ENCODE measurements at places on chromosomes 11 and 22.

GRCh38 chr22:47610764-47611163 is 848.3 kb downstream of the TBC1D22A start:
- no peak for DNase-seq

DNA sequence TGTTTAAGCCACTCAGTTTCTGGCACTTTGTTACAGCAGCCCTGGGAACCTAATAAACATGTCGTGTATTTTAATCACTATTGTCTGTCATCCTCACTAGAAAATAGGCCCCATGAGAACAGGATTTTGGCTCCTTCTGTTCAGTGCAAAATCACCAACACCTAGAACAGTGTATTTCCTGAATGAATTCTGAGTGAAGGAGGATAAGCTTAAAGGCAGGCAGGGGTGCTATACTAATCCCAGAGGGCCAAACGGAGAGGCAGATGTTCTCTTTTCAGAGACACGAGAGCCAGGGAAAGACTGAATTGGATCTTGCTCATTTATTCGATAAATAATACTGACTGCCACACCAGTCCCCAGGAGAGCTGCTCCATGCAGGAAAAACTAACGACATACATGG is 10.4 kb downstream of the SMCO4 start:
- no peak for DNase-seq

- no peak for DNase-seq
These were observed 108.9 kb downstream of the GALNT18 start for GRCh38 chr11:11512929-11513328.

GRCh38 chr11:131353766-131354165 is 16.6 kb upstream of the NTM start:
- no peak for DNase-seq

GRCh38 chr22:25076336-25076735 is 123.3 kb upstream of the CRYBB3 start:
- DNase-seq = peak; percentile 41

- DNase-seq = no peak
These were observed 1.1 kb downstream of the SPINDOC start for GRCh38 chr11:63814383-63814736.

- no peak for DNase-seq
These were observed 88.5 kb downstream of the TENM4 start for GRCh38 chr11:79352349-79352703.

- no peak for DNase-seq
These were observed 12.6 kb upstream of the P2RY6 start for GRCh38 chr11:73259406-73260126.

DNA sequence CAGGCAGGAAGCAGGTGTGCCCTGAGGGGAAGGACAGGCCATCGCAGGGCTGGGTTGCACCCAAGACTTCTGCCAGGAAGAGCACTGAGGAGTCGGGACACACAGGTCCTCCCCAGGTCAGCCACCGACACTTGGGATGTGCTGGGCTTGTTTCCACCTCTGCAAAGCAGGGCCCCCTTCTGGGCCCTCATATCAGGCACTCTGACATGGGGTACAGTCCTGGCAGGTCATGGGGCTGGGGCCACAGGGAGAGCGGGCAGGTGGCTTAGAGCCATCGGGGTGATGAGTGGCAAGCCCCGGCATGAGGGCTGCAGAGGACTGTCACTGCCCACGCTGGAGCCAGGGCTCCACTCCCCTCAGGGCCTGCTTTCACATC is 7.9 kb upstream of the ADORA2A start:
- DNase-seq = no peak

DNA sequence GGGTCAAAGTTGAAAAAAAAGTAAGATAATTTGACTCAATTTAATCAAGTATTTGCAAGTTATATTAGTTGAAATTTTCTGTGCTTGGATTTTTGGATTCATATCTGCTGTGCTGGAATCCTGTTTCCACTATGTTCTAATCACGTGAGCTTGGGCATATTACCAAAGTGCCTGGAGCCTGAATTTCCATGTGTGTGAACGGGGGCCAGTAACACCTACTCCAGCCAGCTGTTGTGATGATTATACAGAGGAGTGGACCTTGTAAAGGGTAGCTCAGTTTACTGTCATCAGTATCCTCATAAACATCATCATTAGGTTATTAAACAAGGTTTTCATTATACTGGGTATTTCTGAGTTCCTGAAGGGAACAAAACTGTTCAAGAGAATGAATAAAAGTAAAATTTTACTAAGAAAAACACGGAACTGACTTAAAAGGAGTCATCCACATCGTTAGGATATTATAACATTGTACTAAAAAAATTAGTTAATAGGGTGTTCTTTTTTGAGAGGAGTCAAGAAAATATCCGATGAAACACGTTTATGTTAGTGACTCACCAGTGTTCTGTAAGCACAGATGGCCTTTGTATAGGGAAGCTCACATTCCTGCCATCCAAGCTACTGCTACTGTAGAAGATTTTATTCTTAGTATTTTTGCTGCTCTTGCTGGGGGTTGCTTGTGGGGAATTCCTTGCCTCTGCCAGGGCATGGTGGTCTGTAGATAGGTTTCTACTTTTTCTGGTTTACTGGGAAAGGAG is 144.1 kb downstream of the ARHGAP42 start:
- no peak for DNase-seq

DNA sequence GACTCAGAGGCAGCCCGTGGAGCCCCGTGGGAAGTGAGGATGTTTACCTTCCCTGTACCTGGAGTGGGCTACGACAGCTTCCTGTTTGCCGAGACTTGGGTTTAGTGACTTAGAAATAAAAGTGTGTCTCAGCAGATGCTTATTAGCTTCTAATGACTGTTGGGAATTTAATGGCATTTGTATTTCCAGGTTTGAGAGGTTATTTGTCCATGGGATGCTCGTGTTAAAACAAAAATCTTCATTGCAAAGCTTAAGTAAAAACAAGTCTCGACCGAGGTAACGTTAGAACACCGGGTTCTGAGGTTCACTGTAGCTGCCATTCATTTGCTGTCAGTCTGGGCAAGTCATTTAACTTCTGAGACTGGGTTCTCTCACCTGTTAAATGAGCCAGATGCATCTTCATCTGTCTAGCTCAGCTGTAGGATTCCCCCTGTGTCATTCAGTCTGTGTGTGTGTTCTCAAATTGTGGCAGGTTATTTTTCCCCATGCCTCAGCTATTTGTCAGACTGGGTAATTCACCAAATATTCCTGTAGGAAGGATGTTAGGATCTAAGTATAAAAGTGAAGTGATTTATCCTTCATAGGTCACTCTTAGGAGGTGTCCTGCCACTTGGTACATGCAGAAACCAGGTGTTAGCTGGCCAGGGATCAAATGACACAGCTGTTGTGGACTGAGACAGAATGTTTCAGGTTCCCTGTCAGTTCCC is 791 bp downstream of the EI24 start:
- DNase-seq = no peak

GRCh38 chr22:46613606-46614021 is 6.6 kb upstream of the GRAMD4 start:
- DNase-seq = no peak

DNA sequence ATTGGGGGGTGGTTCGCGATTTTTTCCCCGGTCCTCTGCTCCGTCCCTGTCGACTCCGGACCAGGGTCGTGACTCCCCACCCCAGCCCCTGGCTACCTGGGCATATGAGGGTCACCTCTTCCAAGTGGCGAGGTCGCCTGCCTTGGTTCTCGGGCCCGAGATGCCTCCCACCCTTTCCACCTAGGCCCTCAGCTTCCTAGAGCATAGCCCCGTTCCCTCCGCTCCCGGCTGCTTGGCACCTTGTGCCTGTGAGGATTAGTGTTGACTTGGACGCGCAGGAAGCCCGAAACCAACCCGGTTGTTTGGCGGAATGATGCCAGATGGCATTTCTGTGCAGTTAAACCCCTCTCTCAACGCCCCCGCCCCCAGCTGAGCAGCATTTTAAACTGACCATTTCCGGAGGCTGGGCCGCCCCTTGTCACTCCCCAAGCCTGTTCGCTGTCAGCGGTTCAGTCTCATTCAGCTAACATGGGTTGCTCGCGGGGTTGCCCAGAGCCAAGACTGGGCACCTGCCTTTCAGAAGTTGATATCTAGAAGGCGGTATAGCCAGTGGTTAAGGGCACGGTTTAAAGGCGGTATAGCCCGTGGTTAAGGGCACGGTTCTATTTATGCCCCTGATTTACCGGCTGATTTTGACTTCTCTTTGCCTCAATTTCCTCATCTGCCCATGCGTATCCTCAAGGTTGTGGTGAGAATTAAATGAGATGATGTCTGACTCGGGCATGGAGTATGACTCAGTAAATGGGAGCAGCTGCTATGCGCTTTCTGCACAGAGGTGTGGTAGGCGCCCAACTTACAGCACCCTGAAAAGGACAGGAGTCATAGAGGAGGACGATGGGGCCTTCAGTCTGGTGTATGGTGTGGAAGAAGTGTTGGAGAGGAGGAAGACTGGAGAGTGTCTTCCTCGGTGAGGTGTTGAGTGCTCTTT is 639 bp downstream of the INCENP start:
- peak; percentile 8 for DNase-seq

GRCh38 chr11:10727146-10727851 is 23.7 kb upstream of the CTR9 start:
- no peak for DNase-seq

- no peak for DNase-seq
These were observed 2.7 kb downstream of the NAV2 start for GRCh38 chr11:19715373-19715772.

DNA sequence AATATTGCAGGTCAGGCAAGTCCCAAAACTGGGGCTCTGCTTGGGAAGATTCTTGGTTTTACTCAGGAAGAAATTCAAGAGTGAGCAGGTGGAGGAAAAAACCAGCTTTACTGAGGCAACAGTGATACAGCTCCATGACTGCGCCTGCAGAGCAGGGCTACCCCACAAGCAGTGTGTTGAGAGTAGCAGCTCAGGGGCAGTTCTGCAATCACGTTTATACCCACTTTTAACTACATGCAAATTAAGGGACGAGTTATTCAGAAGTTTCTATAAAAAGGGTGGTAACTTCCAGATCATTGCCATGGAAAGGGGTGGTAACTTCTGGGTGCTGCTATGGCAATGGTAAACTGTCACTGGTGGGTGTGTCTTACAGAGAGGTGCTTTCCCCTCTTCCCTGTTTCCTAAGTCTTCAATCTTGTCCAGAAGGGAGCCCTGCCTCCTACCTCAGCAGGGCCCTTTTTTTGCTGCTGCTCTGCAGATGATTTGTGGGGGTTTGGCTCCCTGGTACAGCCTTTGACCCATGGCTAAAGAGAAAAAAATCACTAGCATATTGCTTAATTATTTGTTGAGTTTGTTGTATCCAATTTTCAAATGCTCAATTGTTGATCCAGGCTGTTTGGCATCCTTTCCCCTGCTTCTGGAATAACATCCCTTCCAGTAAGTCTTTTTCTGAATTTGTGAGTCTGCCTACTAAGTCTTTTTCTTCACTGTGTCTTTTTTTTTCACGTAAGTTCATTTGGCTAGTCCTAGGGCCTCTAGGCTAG is 30.0 kb upstream of the ME3 start:
- no peak for DNase-seq

- DNase-seq = no peak
These were observed 406.8 kb downstream of the ETS1 start for GRCh38 chr11:128180441-128181087.

- DNase-seq = no peak
These were observed 55.7 kb downstream of the NRXN2 start for GRCh38 chr11:64667154-64667745.

DNA sequence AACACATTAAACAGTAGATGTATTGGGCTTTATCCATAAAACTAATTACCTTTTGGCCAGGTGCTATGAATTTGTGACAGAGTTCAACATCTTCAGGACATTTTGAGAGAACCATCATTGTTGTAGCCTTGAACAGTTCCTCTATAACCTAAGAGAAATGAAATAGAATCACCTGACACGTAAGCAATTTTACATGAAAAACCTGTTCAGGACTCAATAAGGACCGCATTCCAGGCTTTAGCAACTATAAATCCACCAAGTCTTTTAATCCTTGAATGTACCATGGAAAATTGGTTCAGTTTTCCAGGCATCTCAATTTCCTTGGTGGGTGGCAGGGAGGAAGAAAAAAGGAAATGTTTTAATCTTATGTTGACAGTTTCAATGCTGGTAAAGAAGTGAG is 60.9 kb upstream of the GAB2 start:
- DNase-seq = no peak

DNA sequence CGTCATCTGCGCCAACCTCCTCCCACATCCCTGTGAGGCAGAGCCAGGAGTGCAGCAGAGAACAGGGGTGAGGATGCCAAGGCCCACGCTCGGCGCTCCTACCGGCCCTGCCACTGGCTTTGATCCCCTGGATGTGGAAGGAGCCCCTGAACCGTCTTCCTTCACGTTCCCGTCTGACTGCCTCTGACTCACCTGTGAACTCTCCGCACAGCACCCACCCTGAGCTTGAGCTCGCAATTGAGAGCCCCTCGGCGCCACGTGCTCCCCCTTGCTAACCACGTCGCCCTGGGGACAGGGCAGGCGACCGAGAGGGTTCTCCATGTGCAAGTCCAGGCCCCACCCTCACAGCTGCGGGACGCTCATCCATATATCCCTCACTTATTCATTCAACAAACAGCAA is 645.3 kb downstream of the BRD1 start:
- DNase-seq = no peak

- no peak for DNase-seq
These were observed 31.4 kb downstream of the NF2 start for GRCh38 chr22:29634847-29635246.

GRCh38 chr22:43053176-43053575 is 36.0 kb downstream of the TTLL1 start:
- no peak for DNase-seq

GRCh38 chr11:89381094-89381493 is 110.1 kb downstream of the NOX4 start:
- no peak for DNase-seq

DNA sequence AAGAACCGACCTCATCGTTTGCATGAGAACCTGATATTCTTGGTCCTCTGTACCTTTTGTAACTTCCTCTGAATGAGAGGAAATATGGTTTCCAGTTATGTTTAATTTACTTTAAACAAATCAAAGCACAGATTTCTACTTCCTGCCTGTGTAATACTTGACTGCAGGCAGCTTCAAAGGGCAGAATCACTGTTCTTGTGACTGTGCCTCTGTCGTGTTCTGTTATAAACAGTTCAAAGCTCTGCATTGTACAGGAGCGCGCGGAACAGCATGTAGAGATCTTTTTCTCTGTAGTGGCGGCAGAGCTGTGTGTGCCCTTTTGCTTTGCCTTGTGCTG is 73.2 kb upstream of the CLDN5 start:
- no peak for DNase-seq

All from stimulated activated CD8-positive, alpha-beta memory T cell treated with anti-CD3 and anti-CD28 coated beads, Interleukin-7, amount 100 ng/mL, for 24 hours (primary cell).